ENCODE measurements at places on chromosomes 13 and 19.

DNA sequence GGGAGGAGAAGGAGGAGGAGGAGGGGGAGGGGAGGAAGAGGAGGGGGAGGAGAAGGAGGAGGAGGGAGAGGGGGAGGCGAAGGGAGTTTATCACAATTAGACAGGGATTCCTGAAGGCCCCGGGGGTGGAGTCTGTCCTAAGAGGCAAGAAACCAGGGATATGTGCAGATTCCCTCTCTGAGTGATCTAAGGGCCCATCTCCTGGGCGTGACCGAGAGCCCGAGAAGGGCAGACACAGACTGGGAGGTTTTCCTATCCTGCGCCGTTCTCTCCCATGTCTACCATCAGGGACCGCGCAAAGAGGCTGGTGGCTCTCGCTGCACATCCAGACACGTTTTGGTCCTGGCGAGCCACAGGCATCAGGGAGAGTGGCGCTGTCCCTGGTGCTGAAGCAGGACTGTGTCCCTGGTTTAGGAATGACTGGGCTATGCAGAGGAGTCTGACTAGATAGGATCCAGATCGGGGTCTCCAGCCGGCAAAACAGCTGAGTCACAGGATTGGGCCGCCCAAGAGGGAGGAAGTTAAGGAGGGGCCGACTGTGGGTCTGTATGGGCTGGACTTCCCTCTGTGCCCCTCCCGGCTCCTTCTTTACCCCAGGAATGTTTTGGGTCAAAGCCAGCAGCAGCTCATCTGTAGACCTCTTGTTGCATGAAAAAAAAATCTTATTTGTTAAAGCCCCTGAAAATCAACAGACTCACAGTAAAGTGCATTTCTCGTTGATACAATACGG, 17.9 kb upstream of the ZNF175 start:
- peak; percentile 17 for DNase-seq

DNA sequence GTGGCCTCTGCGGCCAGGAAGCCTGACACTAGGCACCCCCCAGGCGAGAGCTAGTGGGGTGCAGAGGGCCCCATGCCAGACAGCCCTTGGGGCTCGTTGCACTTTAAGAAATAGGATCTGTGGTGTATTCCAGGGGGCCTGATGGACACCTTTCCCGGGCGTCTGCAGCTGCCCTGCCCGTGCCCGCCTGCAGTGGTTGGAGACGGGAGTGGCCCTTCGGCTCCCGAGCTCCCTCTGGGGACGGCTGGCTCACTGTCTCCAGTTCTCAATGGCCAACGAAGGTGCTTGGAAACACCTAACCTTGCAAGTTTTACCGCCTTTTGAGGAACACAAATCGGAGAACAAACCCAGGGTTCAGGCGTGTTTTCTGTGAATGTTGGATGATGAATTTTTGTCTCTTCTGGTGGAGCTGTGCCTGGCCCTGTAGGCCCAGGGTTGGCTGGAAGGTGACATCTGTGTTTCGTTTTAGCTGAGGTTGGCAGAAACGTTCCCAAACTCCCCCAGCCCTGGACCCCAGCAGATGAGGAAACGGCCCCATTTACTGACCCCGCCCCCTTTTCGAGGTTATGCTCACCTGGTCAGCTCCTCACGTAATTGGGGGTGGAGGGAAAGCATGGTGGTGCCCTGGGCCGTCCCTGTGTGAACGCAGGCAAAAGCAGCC, 17.4 kb upstream of the NPAS1 start:
- no peak for DNase-seq

GRCh38 chr19:1648920-1649541, 3.4 kb downstream of the TCF3 start:
- no peak for DNase-seq

- DNase-seq = no peak
Observed at GRCh38 chr13:80835902-80836301, 495.0 kb upstream of the SPRY2 start.

- no peak for DNase-seq
Observed at GRCh38 chr19:3006075-3006767, 22.9 kb downstream of the TLE2 start.

DNA sequence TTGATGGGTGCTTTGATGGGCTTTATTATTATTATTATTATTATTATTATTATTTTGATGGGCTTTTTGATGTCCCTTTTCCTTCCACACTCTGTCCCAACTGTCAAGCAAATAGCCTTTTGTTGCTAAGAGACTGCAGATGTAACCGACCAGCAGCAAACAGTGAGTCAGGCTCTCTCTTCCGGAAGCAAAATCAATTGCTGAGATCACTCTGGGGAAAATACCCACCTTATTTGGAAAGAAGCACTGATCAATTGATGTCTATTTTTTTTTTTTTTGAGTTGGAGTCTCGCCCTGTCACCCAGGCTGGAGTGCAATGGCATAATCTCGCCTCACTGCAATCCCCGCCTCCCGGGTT, 2.9 kb downstream of the LDLR start:
- peak; percentile 65 for DNase-seq
